ENCODE measurements at places on chromosomes 7 and 10.
A peak's percentile ranks its signal among the peaks of the same experiment; 100 is the strongest.

DNA sequence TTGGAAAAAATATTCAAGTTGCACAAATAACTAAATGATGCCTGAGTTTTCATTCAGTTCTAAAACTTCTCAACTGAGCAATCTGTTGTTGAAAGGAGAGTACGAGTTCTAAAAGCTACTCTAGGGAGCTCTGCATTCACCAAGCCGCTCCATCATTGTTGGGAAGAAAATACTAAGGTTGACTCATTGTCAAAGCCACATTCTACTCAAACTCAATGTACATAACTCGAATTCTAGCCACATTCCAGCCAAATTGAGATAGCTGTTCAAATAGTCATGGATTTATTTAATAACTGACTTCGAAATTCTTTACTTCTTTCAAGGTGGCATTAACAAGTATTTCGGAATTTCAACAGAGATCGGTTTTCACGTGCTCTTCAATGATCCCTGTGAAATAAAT is 63.4 kb downstream of the KIAA1217 start:
- DNase-seq = no peak

GRCh38 chr7:141550386-141551093 is 670 bp upstream of the AGK start:
- no peak for DNase-seq

GRCh38 chr10:25815999-25816768 is 117.8 kb upstream of the MYO3A start:
- DNase-seq = no peak

GRCh38 chr10:11563936-11564335 is 47.5 kb downstream of the USP6NL start:
- DNase-seq = no peak

GRCh38 chr7:33932221-33932620 is 26.9 kb downstream of the BMPER start:
- no peak for DNase-seq

DNA sequence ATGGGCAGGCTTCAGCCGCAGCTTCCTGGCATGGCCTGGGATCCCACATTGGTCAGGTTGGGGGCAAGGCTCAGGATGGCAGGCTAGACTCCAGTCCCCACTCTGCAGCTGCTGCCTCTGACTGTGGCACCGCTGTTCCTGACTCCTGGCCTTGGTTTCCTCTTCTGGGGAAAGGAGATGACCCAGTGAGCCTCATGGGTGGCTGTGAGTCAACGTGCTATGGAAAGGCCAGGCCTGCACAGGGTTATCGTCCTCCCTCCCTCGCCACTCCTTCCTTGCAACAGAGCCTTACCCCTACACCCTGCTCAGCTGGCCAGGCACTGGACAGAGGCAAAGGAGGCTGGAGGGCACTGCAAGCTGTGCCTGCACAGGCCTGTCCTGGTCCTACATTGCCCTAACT is 36.1 kb upstream of the CHST15 start:
- no peak for DNase-seq

- no peak for DNase-seq
These were observed 1.9 kb downstream of the TMEM229A start for GRCh38 chr7:124030964-124031363.

DNA sequence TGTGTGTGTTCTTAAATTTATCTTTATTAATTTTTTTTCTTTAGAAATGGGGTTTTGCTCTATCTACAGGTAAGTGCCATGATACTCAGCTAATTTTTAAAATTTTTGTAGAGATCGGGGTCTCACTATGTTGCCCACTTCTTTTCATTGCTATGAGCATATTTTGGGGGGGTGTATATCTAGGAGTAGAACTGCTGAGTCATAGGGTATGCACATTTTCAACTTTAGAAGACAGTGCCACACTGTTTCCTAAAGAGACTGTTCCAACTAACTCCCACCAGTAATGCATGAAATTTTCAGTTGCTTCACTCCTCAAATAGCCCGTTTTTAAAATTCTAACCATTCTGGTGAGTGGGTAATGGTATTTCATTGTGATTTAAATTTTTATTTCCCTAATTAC is 108.3 kb downstream of the CUL2 start:
- no peak for DNase-seq

- no peak for DNase-seq
These were observed 92.8 kb upstream of the INSIG1 start for GRCh38 chr7:155204744-155205367.

- DNase-seq = no peak
These were observed 168.4 kb downstream of the SORCS3 start for GRCh38 chr10:104809288-104810090.

DNA sequence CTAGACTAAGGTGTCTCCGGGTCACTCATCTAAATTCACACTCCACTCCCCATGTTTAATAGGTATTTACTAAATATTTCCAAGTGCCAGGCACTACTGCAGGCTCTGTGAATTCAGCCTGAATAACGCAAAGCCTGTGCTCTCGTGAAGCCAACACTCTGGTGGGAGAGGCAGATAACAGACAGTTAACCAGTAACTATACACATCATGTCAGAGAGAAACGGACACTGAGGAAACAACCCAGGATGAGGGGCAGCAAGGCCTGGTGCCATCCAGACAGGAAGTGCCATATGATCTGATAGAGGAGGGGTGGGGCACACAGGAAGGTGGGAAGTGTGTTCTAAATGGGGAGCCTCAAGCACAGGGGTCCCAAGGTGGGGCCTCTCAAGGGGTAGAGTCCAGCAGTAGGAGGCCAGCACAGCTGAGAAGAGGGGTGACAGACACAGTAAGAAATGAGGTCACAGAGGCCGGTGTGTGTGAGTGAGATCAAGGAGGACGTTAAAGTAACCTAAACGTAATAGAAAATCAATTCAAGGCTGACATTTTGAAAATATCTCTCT is 85.3 kb downstream of the LARP4B start:
- no peak for DNase-seq

GRCh38 chr10:89164920-89165319 is 42.2 kb downstream of the CH25H start:
- DNase-seq = no peak

DNA sequence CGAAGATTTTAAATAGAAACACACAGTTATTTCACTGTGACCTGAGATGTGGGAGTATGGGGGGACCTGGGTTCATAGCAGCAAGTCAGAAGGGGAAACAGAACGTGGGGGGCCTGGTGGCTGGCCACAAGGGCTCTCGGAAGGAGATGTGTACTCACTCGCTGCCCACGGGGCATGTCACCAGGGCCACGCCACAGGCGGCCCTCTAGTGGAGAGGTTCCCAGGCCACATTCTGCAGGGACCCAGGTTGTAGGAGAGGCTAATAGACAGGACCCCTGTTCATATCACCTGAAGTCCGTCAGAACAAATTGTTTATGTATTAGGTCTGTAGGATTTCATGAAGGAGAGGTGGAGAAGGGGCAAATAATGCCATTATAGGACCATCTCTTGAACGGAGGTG is 25.1 kb upstream of the SVOPL start:
- DNase-seq = no peak

DNA sequence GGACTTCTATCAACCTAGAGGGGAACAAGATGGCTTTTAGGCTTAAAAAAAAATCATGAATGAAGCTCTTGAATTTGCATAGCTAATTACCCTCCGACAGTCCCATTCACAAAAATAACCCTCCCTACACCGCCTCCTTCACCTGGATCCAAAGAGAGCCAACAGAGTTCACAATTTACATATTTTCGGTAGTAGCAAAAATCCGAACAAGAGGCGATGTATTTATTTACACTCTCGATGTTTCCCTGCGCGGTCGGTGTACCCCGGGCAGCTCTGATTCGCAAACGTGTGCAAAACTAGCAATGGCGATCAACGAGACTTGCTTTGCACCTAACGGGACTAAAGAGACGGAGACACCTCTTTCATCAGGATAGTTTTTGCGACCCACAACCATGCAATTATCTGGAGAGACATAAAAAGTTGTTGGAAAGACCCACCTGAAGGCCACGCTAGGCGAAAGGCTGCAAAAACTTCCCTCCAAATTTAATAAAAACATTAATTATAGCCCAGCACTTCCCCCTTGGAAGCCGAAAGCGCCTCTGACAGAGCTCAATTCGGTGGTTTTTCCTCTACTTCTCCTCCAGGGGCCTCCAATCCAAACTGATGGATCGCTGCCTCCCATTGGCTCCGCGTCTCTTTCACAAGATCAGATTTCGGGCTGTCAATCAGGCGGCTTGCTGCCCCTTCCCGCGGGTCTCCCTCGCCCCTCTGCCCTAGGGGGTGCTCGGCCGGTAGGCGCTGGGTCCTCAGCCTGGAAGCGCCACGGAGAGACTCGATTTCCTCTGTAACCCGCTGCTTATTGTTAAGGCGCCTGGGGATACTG is at the start of gene ETV1:
Gene ETV1 (minus strand): TSS at position 541 of the 823 bp plus-strand sequence. CDS start 614 bp downstream, outside the sequence.
- DNase-seq = peak; percentile 4

DNA sequence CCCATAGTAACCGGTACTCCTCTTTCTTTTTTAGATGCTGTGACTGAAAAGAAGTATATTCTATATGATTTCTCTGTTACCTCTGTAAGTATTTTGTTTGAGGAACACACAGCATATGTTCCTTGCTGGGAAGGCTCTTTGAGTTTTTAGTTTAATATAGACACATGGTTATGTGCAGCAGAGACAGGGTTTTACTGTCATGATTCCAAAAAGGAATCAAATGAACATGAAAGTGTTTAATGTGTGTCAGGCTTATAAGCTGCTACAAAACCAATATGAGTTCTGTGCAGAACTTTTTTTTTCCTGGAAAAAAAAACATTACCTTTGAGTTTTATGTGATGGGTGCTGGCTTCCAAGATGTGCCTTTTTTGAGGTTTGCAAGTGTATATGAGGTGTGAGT is 50.4 kb downstream of the MGAM2 start:
- DNase-seq = no peak

DNA sequence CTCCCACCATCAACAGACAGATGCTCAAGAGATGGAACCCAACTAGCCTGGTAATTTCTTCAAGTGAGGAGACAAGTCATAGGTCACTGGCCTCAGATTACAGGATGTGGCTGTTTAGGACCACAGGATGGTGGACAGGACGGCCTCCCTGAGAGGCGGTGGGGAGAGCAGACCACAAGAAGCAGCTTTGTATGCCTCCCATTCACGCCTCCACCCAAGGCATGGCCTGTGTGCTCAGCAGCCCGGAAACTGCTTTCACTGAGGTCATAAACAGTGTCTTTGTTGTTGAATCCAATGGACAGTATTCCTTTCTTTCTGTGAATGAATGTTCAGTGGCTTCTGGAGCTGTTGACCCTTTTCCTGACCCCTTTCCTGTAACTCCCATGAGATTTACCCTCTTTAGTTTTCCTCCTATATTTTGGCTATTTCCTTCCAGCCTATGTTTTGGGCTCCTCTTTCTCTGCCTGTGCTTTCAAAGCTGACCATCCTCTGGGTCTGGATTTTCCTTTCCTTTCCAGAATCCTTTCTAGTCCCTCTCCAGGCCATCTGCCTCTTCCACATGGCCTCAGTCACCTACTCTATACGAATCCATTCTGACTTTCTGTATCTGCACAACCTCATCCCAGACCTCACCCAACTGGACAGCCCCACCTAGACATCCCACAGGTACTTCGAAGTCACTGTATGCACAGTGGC is 32.4 kb upstream of the INPP5F start:
- DNase-seq = no peak

DNA sequence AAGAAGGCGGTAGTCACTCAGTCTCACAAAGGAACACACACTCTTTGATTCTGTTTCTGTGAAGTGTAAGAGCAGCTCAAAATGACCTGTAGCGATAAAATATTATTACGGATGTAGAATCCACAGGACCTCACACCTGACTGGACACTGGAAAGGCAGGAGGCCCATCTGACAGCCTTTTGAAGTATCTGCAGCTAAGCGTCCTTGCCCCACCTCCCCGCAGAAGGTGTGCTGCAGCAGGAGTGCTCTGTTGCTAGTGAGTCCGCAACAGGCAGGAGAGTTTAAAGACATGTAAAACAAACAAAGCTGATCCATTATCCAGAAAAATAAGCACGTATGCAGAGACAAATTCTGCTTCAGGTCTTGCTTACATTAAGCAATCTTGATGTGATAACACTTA is 355.5 kb downstream of the GPR158 start:
- DNase-seq = no peak

GRCh38 chr10:118958984-118959925 is 70.3 kb upstream of the NANOS1 start:
- no peak for DNase-seq

- no peak for DNase-seq
These were observed 48.9 kb upstream of the DUSP5 start for GRCh38 chr10:110448682-110449418.

- no peak for DNase-seq
These were observed 3.6 kb upstream of the HOXA11 start for GRCh38 chr7:27188386-27189294.

GRCh38 chr10:25758041-25758457 is 176.0 kb upstream of the MYO3A start:
- DNase-seq = no peak

DNA sequence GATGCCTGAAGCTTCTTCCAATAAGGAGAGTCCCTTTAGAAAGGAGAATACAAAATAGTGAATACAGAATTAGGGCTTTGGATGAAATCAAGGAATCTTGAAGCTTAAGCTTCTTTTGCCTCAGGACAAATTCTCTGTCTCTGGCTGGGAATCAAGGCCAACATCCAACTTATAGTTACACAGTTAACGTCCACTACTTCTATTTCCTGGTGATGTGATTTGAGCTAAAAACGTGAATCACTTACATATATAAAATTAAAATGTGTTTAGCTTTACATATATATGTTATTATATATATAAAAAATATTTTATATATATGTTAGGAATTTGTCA is 11.4 kb upstream of the INPP5F start:
- DNase-seq = no peak

DNA sequence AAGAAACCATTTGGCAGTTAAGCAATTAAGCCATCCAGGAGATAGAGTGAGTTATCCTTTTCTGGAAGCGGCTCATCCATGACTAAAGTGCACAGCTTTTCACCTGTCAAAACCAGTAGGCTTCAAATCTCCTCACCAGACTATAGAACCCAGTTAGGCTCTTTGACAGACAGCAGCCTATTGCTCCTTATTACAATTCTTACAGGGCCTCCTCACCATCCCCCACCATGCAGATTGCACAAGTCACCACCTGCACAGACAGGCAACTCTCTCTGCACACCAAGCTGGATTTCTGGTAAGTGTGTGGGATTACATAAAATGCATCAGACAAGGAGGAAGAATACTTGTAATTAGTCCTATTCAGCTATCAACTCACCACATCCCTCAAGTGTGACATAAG is 301.6 kb downstream of the SNX13 start:
- DNase-seq = no peak

- no peak for DNase-seq
These were observed 70.2 kb downstream of the CAV1 start for GRCh38 chr7:116595063-116595462.

GRCh38 chr7:107179326-107180164 is 10.7 kb downstream of the HBP1 start:
- DNase-seq = no peak

DNA sequence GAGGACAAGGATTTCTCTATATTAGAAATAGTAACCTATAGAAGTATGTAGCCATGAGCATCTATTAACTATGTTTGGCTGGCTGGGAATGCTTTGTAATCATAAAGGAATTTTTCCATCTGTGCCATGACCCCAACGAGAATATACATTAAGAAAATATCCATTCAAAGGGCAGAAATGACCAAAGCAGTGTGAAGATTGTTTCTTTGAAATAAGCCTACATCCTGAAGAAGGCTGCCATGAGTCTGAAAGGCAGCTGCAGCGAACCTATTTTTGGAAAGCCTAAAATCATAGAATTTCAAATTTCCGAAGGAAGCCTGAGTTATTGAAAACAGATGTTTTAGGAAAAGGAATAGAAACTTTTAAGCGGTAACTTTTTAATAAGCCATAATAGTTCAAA is 244.2 kb upstream of the FOXK1 start:
- DNase-seq = no peak

Measured in T-helper 2 cell (primary cell).